Adrenal gland (tissue), 19 donors: ENCODE measurements at places on chromosomes 6 and 20. TPM values are rescaled to one million over a fixed set of nuclear protein-coding genes. Genes with fewer than 3 reads are reported as not detected.

GRCh38 chr6:46819561-46819960 lies 26.4 kb downstream of the MEP1A start:
- DNase-seq: no peak
- H3K4me1 ChIP-seq: no peaks in the 10 kb centered on the region
- no peaks in the 10 kb centered on the region for H3K36me3 ChIP-seq
- H3K27me3 ChIP-seq: no peaks in the 10 kb centered on the region

- no peaks in the 10 kb centered on the region for H3K4me1 ChIP-seq
- DNase-seq: no peak
- no peaks in the 10 kb centered on the region for H3K36me3 ChIP-seq
- no peak overlapping the region for H3K4me3 ChIP-seq
These were observed 1308.0 kb downstream of the EPHA7 start for GRCh38 chr6:92111386-92111785.

GRCh38 chr20:60513141-60513540 lies 554.9 kb downstream of the CDH26 start:
- no peak overlapping the region for H3K27ac ChIP-seq
- H3K4me1 ChIP-seq: no peaks in the 10 kb centered on the region
- H3K36me3 ChIP-seq: no peaks in the 10 kb centered on the region

Gene CD109
- total RNA-seq: 3.3 TPM

Gene CST9L
- not detected for total RNA-seq

DNA sequence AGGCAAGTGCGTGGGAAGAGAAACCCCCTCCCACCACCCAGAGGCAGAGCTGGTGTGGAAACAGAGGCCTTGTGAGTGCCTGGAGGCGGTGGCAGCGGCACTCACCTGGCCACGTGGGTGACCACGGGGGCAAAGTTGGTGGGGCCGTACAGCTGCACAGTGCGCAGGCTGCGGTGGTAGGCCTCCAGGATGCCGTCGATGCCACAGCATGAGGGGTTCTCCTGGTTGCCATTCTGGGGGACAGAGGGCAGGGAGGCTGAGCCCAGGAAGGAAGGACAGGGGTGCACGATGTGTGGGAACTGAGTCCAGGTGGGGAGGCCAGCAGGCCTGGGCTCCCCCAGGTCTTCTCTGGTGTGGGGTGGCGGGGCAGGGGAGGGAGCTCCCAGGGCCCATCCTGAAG lies 47.7 kb downstream of the RAB44 start:
- no peak overlapping the region for H3K27ac ChIP-seq
- H3K36me3 ChIP-seq: no peaks in the 10 kb centered on the region
- H3K4me3 ChIP-seq: no peak overlapping the region
- DNase-seq: no peak

DNA sequence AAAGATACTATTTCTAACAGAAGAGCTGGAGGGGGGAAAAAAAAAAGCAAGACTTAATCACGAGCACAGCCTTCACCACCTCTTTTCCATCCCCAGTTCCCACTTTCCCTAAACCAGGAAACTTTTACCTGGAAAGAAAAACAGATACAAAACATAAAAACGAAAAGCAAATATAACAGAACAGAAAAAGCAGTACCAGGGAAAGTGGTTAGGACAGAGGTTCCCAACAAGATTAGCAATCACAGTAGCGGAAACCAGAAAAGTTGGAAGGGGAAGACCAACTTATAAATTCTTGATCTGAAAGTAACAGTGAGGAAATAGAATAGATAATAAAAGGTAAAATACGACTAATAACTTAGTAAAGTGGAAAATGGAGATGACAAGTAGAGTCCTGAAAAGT lies 1.2 kb downstream of the DDX39B start:
- peaks cover 20% of the 10 kb centered on the region for H3K4me1 ChIP-seq
- H3K36me3 ChIP-seq: peaks cover 47% of the 10 kb centered on the region
- H3K27ac ChIP-seq: peak overlapping the region; percentile 94
- H3K4me3 ChIP-seq: peak overlapping the region; percentile 78

Gene SIM1
- total RNA-seq: not detected

DNA sequence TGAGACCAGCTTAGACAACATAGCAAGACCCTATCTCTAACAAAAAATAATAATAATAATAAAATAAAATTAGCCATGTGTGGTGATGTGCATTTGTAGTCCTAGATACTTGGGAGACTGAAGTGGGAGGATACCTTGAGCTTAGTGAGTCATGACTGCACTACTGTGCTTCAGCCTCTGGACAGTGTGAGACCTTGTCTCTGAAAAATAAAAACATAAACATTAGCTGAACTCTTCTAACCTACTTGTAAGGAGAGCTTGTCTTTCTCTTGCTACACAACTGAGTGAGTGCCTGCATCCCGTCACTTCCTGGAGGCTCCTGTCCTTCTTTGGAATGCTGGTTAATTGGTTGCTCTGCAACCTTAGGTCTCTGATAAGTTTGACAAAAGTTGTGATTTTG lies 5.1 kb upstream of the DBNDD2 start:
- no peaks in the 10 kb centered on the region for H3K36me3 ChIP-seq
- no peak overlapping the region for H3K27ac ChIP-seq
- no peaks in the 10 kb centered on the region for H3K27me3 ChIP-seq
- H3K4me1 ChIP-seq: peaks cover 15% of the 10 kb centered on the region

GRCh38 chr20:59645761-59646171 lies 41.4 kb downstream of the PHACTR3 start:
- H3K4me1 ChIP-seq: no peaks in the 10 kb centered on the region
- DNase-seq: no peak
- H3K4me3 ChIP-seq: no peak overlapping the region
- no peaks in the 10 kb centered on the region for H3K27me3 ChIP-seq
- H3K27ac ChIP-seq: no peak overlapping the region

- H3K4me1 ChIP-seq: peaks cover 14% of the 10 kb centered on the region
- H3K27me3 ChIP-seq: no peaks in the 10 kb centered on the region
- no peak overlapping the region for H3K4me3 ChIP-seq
These were observed 3.5 kb downstream of the TUBB1 start for GRCh38 chr20:59022754-59023153.

GRCh38 chr6:137641474-137642077 lies 147.4 kb upstream of the OLIG3 start:
- no peak overlapping the region for H3K27ac ChIP-seq
- no peak overlapping the region for H3K4me3 ChIP-seq
- H3K4me1 ChIP-seq: no peaks in the 10 kb centered on the region
